ENCODE measurements at places on chromosomes 5 and 9. TPM values are rescaled to one million over a fixed set of nuclear protein-coding genes. Genes with fewer than 3 reads are reported as not detected.

The CSF2 gene
- not detected for total RNA-seq

The CCL21 gene
- 32.6 TPM for total RNA-seq

The CFAP157 gene
- 2.3 TPM for total RNA-seq

The C9orf50 gene
- not detected for total RNA-seq

The ADAM19 gene
- 1.3 TPM for total RNA-seq

The ASPN gene
- 3.6 TPM for total RNA-seq

The THBS4 gene
- total RNA-seq, result 18.4 TPM

DNA sequence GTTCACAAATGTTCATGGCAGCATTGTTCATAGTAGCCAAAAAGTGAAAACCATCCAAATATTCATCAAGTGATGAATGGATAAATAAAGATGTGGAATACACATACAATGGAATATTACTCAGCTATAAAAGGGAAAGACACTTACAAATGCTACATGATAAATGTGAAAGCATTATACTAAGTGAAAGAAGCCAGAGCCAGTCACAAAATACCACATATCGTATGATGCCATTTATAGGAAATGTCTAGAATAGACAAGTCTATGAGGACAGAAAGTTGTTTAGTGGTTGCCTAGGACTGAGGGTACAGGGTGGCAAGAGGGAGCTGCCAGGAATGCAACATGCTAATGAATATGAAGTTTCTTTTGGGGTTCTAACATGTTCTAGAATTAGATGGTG lies 148.7 kb downstream of the DEPDC1B start:
- no peak for DNase-seq

DNA sequence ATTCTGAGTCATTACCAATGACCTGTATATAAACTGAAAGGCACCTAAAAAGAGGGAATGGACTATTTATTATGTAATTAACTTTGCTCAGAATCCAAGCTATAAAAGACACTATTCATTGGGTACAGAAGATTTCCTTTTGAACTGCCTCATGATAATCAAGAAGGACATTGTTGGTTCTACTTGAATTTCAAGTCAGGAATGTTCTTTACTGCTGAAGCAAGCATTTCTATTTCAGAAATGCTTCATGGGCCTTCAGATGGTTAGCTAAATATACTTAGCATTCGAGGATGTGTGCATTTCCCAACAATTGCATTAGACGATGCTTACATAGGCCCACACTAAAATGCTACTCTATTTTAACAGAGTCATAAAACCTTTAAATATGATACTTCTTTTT lies 658.2 kb upstream of the DMAC1 start:
- no peak for DNase-seq

- DNase-seq, result no peak
Measured at GRCh38 chr9:101381833-101382342, 2.9 kb downstream of the BAAT start.

DNA sequence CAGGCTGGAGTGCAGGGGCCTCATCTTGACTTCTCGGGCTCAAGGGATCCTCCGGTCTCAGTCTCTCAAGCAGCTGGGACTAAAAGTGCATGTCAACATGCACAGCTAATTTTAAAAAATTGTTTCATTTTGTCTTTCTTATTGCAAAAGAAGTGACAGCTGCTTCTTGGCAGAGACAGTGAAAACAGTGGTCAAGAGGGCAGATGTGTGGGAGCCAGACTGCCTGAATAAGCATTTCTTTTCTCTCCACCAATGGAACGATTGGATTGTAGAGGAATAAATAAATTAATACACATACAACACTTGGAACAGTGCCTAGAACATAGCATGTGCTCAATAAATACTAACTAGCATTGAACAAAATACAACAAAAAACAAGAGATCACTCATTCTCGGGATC lies 27.4 kb upstream of the KIF4B start:
- DNase-seq, result no peak

DNA sequence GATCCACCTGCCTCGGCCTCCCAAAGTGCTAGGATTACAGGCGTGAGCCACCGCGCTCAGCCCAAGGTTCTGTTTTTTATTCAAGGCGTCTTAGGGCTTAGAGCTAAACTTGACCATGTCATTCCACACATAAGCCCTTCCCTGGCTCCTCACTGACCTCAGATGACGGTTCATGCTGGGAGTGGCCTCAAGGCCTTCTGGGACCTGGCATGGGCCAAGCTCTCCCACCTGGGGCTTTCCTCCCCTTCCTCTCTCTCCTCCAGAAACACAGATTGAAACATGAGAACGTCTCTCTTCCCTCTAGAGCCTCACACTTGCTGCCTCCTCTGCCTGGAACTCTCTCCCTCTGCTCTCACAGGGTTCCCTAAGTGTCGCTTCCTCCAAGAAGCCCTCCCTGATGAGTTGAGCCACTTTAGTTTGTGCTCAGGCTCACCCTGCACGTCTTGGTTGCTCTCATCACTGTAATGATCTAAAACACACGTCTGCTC lies 155.6 kb upstream of the IER5L start:
- peak; percentile 65 for DNase-seq

- no peak for DNase-seq
Measured at GRCh38 chr9:94643176-94643575, 3.9 kb upstream of the FBP1 start.

- DNase-seq, result no peak
Measured at GRCh38 chr5:18216729-18217128, 582.5 kb downstream of the TAF11L14 start.

DNA sequence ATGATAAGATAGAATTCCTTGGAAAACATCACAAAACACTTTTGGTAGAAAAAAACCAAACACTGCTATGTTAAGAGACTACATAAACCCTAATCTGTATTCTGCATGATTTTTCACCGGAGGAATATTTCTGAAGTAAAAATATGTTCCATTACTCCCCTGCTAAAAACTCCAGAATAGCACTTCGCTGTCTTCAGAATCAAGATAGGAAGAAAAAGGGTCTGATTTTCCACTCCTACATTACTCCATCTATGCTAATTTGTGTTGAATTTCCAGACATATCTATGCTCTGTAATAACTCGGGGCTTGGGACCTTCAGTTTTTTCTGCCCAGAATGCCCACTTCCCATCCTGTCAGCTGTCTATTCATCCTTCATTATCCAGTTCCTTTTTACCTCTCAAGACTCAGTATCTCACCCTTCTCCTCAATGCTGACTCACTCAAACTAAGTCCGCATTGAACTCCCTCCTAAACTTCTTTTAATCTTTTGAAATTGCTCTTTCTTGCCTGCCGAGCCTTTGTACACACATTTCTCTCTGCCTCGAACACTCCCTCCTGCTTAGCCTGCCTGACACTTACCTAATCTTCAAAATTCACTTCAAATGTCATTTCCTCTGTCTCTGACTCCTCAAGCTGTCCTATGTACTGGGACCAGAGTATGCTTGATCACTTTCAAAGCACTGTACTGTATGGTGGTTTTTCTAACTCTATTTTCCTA lies 171.0 kb downstream of the ARRDC3 start:
- no peak for DNase-seq

DNA sequence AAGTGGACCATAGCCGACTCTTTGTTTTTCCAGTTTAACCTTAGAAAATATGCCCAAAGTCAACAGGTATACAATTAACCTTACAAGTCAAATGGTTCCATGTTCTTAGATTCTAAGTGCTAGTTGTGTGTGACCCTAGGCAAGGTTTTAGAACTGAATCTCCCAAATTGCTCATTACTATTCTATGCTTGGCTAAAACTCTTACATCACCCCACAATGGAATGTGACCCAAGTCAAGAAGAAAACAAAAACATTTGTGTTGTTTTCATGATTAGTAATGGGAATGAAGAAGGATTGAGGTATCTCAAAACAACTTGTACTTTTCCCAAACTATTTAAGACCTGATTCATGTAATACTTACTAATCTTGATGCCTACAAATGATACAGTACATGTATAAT lies 159.2 kb downstream of the ARRDC3 start:
- DNase-seq, result no peak

GRCh38 chr9:78963911-78964310 lies 607.9 kb upstream of the TLE4 start:
- no peak for DNase-seq

GRCh38 chr5:147450606-147451005 lies 59.3 kb downstream of the DPYSL3 start:
- no peak for DNase-seq
